ENCODE measurements at places on chromosomes 6 and 20. TPM values are rescaled to one million over a fixed set of nuclear protein-coding genes. Genes with fewer than 3 reads are reported as not detected.

Gene SPATS1
- not detected for total RNA-seq

Gene CCN2
- 230 TPM for total RNA-seq

Gene FNDC1
- total RNA-seq, result 1.6 TPM

- no peak for DNase-seq
Observed at GRCh38 chr6:6748001-6748400, 159.5 kb downstream of the LY86 start.

DNA sequence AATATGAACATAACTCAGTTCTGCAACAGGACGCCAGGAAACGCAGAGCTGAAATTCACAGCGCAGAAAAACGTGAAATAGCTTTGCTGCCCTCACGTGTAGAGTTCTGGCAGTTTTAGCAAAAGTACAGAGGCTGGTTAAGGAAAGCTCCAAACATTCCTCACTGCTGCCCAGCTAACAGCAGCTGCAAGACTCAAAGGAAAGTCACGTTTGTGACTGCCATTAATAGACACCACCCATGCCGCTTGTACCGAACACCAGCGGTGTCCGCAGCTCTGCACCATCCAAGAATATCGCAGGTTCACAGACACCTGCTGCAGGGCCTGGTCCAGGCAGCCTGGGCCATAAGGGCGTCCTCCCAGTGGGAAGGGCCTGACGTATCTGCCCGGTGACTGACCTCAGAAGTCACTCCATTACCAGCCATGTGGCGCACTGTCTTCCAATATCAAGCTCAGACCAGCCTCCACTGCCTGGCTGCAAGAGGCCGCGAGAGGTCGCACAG is 61.4 kb downstream of the WDR27 start:
- DNase-seq, result no peak

- no peak for DNase-seq
Observed at GRCh38 chr20:18978311-18978710, 164.7 kb downstream of the SCP2D1 start.

DNA sequence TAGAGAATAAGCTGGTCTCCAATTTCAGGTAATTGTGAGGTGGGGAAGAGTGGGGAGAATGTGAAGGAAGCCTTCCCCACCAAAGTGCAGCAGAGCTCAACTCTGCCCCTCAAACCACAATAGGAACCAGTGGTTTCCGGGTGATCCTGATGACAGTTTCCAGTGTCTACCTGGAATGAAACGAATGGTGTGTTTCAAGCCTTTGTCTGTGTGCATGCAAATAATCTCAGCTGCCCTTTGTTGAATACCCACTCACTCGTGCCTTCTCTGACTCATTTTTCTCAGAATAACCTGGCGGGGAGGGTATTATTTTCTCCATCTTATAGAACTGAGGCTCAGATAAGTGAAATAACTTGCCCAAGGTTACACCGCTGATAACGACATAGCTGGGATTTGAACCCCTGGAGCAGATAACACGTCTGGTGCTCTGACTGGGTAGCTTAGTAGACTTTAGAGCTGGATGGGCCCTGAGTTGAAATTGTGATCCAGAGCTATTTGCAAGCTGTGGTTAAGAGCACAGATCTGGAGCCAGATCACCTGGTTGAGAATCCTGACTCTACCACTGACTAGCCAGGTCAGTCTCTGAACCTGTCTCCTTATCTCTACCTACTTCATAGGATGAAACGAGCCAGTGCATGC is 85.1 kb downstream of the EYA2 start:
- DNase-seq, result no peak

DNA sequence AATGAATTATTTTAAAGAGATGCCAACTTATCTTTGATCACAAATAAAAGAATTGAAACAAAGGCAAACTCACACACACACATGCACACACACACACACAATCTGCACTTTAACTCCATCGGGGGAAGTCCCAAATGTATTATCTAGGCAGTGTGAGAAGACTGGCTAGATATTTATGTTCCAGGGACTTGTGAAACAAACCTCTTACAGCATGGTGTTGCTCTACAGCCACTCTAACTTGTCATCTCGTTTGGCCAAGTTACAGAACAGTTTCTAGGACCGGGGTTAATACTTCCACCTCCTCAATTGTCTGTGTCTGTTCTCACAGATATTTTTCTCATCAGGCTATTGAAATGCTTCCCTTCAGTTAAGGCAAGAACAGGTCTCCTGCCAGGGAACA is 855.0 kb downstream of the EPHA7 start:
- no peak for DNase-seq

GRCh38 chr20:48141660-48142515 is 356.6 kb upstream of the SULF2 start:
- DNase-seq, result no peak

DNA sequence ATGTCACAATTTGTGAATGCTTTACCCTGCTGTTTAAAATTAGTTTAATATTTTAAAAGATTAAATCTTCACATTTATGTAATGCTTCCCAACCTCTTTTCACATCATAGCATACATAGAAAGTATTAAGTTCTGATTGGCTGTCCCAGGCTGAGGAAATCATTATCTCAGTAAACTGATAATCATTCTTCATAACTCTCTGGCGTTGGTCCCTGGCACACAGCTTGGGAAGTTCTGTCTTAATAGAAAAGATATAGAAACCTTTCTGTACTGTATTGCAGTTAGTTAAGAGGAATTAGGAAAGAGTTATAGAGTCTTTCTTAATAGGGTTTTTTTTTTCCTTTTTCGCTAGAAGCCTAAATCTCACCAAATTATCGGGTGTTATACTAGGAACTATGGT is 85.4 kb downstream of the CBFA2T2 start:
- no peak for DNase-seq

- no peak for DNase-seq
Observed at GRCh38 chr6:131916847-131917246, 34.3 kb downstream of the CCN2 start.

- no peak for DNase-seq
Observed at GRCh38 chr6:137213813-137214212, 5.4 kb downstream of the IFNGR1 start.

- no peak for DNase-seq
Observed at GRCh38 chr6:143952060-143952778, 55.8 kb downstream of the PLAGL1 start.

DNA sequence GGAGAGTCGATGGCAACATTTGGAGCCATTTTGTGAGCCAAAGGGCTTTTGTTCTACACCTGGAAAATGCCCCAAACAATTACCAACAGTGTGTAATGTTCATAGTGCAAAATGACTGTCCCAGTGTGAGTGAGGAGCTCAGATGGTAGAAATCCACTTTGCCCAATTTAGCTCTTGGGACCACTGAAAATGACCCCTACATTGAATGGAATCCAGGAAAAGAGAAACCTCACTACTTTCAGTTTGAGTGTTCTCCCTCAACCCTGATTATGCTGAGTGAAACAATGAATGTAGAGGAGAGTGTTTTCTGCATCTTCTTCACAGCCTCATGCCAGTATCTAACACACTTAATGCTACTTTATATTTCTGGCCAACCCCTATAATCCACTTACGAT is 84.9 kb upstream of the NRN1 start:
- no peak for DNase-seq

DNA sequence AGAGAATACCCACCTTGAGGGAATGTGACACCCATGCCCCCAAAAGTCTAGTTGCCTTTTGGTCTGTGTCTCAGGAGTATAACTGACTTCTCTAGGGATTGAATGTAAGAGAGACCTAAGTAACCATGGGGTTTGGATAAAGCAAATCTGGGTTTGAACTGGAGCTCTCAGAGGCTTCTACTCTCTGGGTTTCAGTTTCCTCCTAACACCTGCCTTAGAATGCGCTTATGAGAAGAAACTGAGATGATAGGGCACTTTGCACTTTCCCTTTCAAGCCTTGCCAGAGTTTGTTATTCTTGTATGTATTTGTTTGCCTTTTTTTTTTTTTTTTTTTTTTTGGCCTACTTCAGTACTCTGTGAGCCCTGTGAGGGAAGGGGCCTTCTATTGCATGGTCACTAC is 19.4 kb downstream of the SDHAF4 start:
- DNase-seq, result no peak
